ENCODE measurements at places on chromosomes 5 and 9.

DNA sequence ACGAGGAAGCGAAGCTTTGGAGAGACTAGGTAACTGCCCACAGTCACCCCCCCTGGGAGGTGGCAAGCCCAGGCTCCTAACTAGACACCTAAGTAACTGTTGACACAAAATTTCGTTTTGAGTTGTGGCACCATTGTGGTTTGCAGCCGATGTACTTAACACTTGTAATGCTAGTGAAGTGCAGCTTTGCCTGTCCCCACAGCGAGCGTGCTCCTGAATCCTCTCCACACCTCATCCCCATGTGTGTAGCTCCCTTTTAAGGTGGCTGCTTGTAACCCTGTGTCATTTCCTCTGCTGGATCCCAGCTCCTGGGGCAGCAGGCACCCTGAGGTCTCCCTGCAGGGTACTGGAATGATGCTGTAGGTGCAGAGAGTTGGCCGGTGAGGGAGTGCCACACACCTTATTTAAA is 114.9 kb downstream of the TRIO start:
- DNase-seq = no peak

DNA sequence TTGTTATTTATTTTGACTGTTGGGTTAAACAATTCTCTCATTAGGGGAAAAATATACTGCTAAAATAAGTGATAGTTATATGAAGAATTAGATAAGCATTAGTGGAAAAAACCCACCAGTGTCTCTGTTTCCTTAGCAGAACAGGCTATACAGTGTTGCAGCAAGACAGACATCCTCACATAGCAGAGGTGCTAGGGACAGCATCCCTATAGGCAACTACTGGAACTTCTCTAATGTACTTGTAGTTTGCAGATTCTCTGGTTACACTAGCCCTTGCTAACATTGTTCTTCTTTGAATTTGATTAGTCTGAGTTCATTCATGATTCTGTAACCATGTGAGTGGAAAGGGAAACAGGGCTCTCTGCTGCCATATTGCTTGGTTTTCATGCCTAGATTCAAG is 661.8 kb upstream of the RGMB start:
- no peak for DNase-seq

- DNase-seq = no peak
Measured at GRCh38 chr9:89746385-89747116, 141.7 kb downstream of the GADD45G start.

- no peak for DNase-seq
Measured at GRCh38 chr9:129673602-129674001, 8.2 kb downstream of the PRRX2 start.

- DNase-seq = no peak
Measured at GRCh38 chr5:135434591-135435466, 12.3 kb downstream of the DCANP1 start.

DNA sequence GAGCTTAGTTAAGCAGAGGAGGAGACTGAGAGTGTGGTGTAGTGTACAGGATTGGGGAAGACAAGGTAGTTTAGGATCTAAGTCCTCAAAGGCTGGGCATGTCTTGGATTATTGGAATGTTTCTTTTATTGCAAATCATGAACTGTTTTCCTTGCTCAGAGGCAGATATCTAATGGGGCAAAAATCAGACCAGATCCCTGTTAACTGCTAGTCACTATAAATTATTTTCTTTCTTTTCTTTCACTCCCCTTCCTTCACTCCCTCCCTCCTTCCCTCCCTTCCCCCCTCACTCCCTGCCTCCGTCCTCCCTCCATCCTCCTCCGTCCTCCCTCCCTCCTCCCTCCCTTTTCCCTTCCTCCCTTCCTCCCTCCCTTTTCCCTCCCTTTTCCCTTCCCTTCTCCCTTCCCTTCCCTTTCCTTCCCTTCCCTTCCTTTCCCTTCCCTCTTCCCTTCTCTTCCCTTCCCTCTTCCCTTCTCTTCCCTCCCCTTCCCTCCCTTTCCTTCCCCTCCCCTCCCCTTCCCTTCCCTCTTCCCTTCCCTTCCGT is 117.9 kb downstream of the WDR70 start:
- DNase-seq = no peak

- DNase-seq = no peak
Measured at GRCh38 chr5:148933903-148934432, 107.6 kb downstream of the ADRB2 start.

- no peak for DNase-seq
Measured at GRCh38 chr5:110371011-110371724, 355.3 kb downstream of the TMEM232 start.

DNA sequence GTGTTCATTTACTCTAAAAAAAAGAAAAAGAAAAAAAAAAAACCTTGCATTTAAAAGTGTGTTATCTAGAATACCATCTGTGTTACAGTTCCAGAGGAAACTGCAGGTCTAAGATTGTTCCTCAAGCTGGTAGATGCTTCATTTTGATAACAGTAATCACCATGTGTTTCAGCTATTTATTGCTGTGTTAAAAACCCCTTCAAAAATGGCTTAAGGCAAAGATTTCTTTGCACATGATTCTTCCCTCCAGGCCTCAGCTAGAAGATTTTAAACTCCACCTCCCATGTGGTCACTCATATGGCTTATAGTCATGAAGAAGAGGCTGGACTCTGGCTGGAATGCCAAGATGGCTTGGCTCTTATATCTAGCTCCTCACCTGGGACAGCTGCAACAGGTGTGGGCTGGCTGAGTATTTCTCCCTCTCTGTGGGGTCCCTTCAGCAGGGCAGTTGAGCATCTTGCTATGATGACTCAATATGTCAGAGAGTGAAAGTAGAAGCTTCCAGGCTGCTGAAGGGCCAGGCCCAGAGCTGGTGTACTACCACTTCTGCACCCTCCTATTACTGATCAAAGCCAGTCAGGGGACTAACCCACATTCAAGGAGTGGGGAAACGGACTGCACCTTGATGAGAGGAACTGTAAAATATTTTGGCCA is 920.4 kb upstream of the DMAC1 start:
- DNase-seq = no peak

DNA sequence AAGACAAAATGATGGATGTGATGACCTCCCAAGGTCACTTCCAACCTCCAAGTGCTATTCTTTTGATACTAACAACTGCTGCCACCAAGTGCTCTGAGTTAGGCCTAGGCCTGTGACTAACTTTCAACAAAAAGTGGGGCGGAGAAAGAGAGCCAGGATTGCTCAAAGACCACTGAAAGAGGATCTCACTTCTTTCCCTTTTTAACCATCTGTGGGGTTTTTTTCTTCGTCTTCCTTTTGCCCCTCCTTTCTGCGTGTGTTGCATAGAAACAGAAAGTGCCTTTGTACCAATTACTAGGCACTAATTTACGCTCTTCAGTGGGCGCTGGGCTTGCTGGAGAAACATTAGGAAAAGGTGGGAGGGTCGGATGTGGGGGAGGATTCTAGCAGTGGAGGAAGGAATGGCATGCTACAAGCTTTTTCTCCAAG is 8.0 kb downstream of the KLF9 start:
- DNase-seq = no peak

GRCh38 chr5:159262472-159262858 is 625 bp upstream of the UBLCP1 start:
- no peak for DNase-seq

Data from vagina (tissue), 2 donors.